ENCODE measurements at places on chromosomes 3 and 15.

- no peak for DNase-seq
Measured at GRCh38 chr3:157046520-157046919, 113.4 kb downstream of the CCNL1 start.

DNA sequence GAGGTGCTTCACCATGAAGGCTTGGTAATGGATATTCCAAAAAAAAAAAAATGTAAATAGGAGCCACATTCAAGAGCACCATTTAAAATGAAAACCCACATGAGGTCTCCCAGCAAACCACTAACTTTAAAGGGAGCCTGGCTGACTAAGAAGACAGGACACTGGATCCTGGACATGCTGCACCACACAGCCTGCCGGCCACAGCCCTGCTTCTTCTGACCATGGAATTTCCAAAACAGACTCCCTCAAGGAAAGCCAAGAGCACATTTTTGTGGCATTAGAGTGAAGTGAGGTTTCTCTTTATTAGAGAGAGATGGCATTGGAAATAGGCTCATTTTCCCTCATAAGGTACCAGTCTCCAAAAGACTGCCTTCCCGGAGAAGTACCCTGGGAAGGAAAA is 113.9 kb downstream of the RORA start:
- peak; percentile 43 for DNase-seq

GRCh38 chr15:64813075-64813474 is 12.4 kb downstream of the PIF1 start:
- no peak for DNase-seq

GRCh38 chr3:81068546-81068945 is 692.9 kb downstream of the GBE1 start:
- no peak for DNase-seq

- DNase-seq, result peak; percentile 72
Measured at GRCh38 chr15:92899948-92900730, at the start of gene CHD2. TSS of gene CHD2 (plus strand) at chr15:92900324. CDS start at chr15:92901238, 914 bp downstream.

- peak; percentile 87 for DNase-seq
Measured at GRCh38 chr3:127002195-127003174, 19.6 kb downstream of the PLXNA1 start.

- peak; percentile 64 for DNase-seq
Measured at GRCh38 chr15:45157974-45158373, 28.2 kb downstream of the DUOX1 start.

Data from HFFc6 (cell line).